ENCODE measurements at places on chromosomes 2 and 18. TPM values are rescaled to one million over a fixed set of nuclear protein-coding genes. Genes with fewer than 3 reads are reported as not detected.
A peak's percentile ranks its signal among the peaks of the same experiment; 100 is the strongest.

- peak; percentile 19 for DNase-seq
- H3K4me3 ChIP-seq: no peak overlapping the region
- H3K27ac ChIP-seq: no peak overlapping the region
- H3K27me3 ChIP-seq: no peaks in the 10 kb centered on the region
- H3K4me1 ChIP-seq: no peaks in the 10 kb centered on the region
These were observed 90.0 kb upstream of the ALPP start for GRCh38 chr2:232288489-232289030.

- H3K4me3 ChIP-seq: no peak overlapping the region
- no peaks in the 10 kb centered on the region for H3K4me1 ChIP-seq
- no peaks in the 10 kb centered on the region for H3K27me3 ChIP-seq
- no peak for DNase-seq
- H3K27ac ChIP-seq: no peak overlapping the region
- no peaks in the 10 kb centered on the region for H3K36me3 ChIP-seq
These were observed 203.8 kb downstream of the ETAA1 start for GRCh38 chr2:67600946-67601345.

DNA sequence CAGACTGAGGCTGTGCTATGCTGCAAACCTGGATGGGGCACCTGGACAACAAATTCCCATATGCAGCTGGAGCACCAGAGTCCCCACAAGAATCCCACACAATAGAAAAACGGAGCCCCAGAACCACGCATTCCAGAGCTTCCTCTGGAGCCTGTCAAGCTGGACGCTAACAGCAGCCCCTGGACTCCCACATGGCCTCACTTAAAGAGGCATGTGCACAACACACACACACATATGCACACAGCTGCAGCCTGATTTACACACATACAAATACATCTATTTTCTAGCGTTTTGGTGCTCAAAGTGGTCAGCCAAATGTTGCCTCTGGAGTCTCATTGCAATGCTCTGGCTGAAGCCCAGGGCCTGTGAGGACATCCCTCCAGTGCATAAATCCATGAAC, 632.7 kb upstream of the ID2 start:
- no peak overlapping the region for H3K27ac ChIP-seq
- H3K4me1 ChIP-seq: no peaks in the 10 kb centered on the region
- DNase-seq: no peak
- no peak overlapping the region for H3K4me3 ChIP-seq
- H3K27me3 ChIP-seq: no peaks in the 10 kb centered on the region
- H3K36me3 ChIP-seq: no peaks in the 10 kb centered on the region

- H3K36me3 ChIP-seq: no peaks in the 10 kb centered on the region
- no peak for DNase-seq
- H3K4me3 ChIP-seq: no peak overlapping the region
- H3K27ac ChIP-seq: no peak overlapping the region
- no peaks in the 10 kb centered on the region for H3K27me3 ChIP-seq
These were observed 678.9 kb upstream of the CELF4 start for GRCh38 chr18:38244480-38244879.

GRCh38 chr18:28108254-28108653, 68.7 kb downstream of the CDH2 start:
- no peak overlapping the region for H3K27ac ChIP-seq
- no peak overlapping the region for H3K4me3 ChIP-seq
- no peaks in the 10 kb centered on the region for H3K27me3 ChIP-seq
- no peak for DNase-seq
- no peaks in the 10 kb centered on the region for H3K4me1 ChIP-seq
- H3K36me3 ChIP-seq: no peaks in the 10 kb centered on the region

- H3K36me3 ChIP-seq: no peaks in the 10 kb centered on the region
- H3K27me3 ChIP-seq: peaks cover 71% of the 10 kb centered on the region
- no peaks in the 10 kb centered on the region for H3K4me1 ChIP-seq
- no peak overlapping the region for H3K27ac ChIP-seq
- H3K4me3 ChIP-seq: peak overlapping the region; percentile 34
These were observed 573 bp downstream of the IGFBP2 start for GRCh38 chr2:216633616-216634369.

GRCh38 chr2:112055730-112056625, 909 bp downstream of the TMEM87B start:
- DNase-seq: no peak
- peak overlapping the region; percentile 99 for H3K27ac ChIP-seq
- no peaks in the 10 kb centered on the region for H3K27me3 ChIP-seq
- H3K36me3 ChIP-seq: peaks cover 15% of the 10 kb centered on the region
- peak overlapping the region; percentile 96 for H3K4me3 ChIP-seq

- DNase-seq: no peak
- H3K27me3 ChIP-seq: no peaks in the 10 kb centered on the region
- peaks cover 24% of the 10 kb centered on the region for H3K4me1 ChIP-seq
- no peak overlapping the region for H3K4me3 ChIP-seq
- H3K36me3 ChIP-seq: no peaks in the 10 kb centered on the region
These were observed 28.3 kb upstream of the NTSR2 start for GRCh38 chr2:11698009-11698922.

- no peak overlapping the region for H3K27ac ChIP-seq
- H3K36me3 ChIP-seq: no peaks in the 10 kb centered on the region
- peaks cover 8% of the 10 kb centered on the region for H3K4me1 ChIP-seq
- no peak for DNase-seq
- no peak overlapping the region for H3K4me3 ChIP-seq
These were observed 92.8 kb downstream of the RTN4 start for GRCh38 chr2:54957321-54957999.

Gene SLC11A1
- 1.8 TPM for polyA plus RNA-seq

Gene KCNK3
- 22.7 TPM for polyA plus RNA-seq
